Adrenal gland (tissue), 19 donors: ENCODE measurements at places on chromosomes 2 and 18. TPM values are rescaled to one million over a fixed set of nuclear protein-coding genes. Genes with fewer than 3 reads are reported as not detected.

Gene LIPG
- total RNA-seq, result 2.8 TPM

Gene MC2R
- 21.9 TPM for total RNA-seq

Gene ANKRD44
- total RNA-seq, result 23.5 TPM

Gene BABAM2
- 373 TPM for total RNA-seq

- DNase-seq, result no peak
Observed at GRCh38 chr2:179518830-179519229, 254.2 kb upstream of the SESTD1 start.

- DNase-seq, result no peak
Observed at GRCh38 chr18:62152844-62153243, 34.0 kb downstream of the PIGN start.

GRCh38 chr2:222922019-222922800 is 61.4 kb downstream of the ACSL3 start:
- no peak for DNase-seq

DNA sequence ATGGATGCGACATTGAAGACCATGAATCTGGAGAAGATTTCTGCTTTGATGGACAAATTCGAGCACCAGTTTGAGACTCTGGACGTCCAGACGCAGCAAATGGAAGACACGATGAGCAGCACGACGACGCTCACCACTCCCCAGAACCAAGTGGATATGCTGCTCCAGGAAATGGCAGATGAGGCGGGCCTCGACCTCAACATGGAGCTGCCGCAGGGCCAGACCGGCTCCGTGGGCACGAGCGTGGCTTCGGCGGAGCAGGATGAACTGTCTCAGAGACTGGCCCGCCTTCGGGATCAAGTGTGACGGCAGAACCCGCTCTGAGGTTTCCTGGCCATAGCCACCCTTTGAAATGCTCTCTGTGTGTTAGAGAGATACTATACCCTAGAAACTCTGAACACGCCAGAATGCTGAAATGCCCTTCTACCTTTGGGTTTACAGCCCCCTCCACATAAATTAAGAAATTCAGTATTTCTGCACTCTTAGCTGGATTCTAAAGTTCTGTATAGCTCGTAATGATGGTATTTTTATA is 659 bp downstream of the CHMP1B start:
- peak; percentile 67 for DNase-seq

GRCh38 chr18:36543991-36544725 is 246.6 kb downstream of the FHOD3 start:
- peak; percentile 35 for DNase-seq

GRCh38 chr2:48113767-48114166 is 207.5 kb upstream of the FBXO11 start:
- no peak for DNase-seq

DNA sequence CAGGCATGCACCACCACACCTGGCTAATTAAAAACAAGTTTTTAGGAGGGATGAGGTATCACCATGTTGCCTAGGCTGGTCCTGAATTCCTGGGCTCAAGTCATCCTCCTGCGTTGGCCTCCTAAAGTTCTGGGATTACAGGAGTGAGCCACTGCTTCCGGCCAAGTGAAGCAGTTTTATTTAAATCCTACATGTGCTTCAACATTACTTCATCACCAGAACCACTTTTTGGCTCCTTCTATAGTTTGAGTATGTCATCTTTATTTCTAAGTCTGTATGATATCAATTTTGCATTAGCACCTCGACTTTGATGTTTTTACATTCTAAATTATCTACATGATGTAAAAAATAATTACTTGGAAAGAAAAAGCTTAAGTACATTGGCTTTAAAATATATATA is 144.3 kb downstream of the FMNL2 start:
- DNase-seq, result no peak

- no peak for DNase-seq
Observed at GRCh38 chr2:221335219-221335752, 236.8 kb downstream of the EPHA4 start.

- DNase-seq, result no peak
Observed at GRCh38 chr2:63059793-63060471, 9.3 kb downstream of the OTX1 start.

DNA sequence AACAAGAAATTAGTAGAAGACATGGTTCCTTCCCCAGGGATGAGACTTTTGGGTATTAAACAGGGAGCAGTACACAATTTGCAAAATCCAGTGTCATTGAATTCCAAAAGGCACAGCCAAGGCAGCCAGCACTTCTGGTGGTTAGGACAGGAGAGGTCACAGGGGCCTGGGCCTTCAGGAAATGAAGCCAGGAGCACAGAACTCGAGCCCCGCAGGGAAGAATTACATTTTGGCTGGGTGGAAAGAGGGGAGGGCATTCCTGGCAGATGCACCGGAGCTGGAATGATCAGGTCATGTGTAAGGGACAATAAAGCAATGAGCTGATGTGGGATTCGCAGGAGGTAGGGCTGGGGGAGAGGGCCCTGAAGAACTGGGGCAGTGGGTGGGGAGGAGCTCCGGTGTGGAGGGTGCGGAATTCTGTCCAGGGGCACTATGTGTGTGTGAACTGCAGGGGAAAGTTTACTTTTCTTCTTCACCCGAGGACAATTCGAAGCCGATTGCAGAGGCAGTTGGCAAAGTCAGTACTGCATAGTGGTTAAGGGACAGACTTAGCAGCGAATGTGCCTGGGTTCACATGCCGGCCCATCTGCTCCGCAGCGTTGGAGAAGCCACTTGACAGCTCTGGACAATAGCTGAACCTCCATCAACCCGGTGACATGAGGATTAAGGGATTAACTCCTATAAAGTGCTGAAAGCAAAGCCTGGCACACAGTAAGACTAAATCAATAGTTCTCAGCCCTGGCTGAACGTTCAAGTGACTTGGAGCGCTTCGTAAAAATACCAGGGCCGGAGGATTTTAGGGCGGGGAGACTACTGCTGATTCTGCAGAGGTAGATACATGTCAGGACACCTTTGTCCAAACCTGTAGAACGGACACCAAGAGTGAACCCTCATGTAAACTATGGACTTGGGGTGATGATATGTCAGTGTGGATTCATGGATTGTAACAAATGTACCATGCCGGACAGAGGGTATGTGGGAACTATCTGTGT is 36.4 kb downstream of the ALPK2 start:
- no peak for DNase-seq
